Activated naive CD4-positive, alpha-beta T cell treated with Interleukin-2 at 50 U/mL for 16 hours (primary cell): ENCODE measurements at places on chromosomes 5 and 9.

GRCh38 chr9:122263699-122264349 lies 816 bp downstream of the RBM18 start:
- DNase-seq = no peak

GRCh38 chr5:69368458-69369339 lies 621 bp downstream of the AK6 start:
- DNase-seq = peak; percentile 34

DNA sequence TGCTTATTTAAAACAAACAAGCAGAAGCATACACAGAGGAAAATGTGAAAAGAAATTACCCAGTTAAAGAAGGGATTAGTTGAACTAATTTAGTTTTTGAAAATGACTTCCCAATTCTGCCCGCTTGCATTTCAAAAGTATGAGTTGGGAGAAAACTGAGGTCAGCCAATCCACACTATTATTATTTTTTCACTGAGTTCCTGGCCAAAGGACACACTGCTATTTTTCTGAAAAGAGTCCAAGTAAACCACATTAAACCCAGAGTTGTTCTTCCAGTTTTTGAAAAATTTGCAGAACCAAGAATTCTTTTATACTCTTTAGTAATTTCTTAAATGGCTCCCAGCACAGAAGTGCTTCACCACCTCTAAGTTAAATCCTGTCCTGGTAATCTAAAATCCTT lies 7.5 kb downstream of the SMU1 start:
- no peak for DNase-seq

- no peak for DNase-seq
Observed at GRCh38 chr9:23229890-23230317, 596.1 kb downstream of the ELAVL2 start.

- no peak for DNase-seq
Observed at GRCh38 chr5:39794513-39795210, 369.9 kb upstream of the DAB2 start.

DNA sequence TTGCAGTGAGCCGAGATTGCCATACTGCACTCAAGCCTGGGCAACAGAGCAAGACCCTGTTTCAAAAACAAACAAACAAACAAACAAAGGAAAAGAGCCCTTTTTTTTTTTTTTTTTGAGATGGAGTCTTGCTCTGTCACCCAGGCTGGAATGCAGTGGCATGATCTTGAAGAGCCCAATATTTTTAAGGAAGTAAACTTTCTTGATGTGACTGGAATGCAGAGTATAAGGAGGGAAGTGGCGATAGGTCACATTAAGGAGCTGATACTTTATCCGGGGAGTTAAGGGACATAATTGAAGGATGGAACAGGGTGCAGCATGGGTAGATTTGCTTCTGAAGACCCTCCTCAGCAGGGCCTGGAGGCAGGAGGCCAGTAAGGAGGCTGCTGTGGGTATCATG lies 13.0 kb downstream of the NAIF1 start:
- DNase-seq = no peak

- DNase-seq = no peak
Observed at GRCh38 chr9:36214571-36214970, 23.9 kb downstream of the CLTA start.

DNA sequence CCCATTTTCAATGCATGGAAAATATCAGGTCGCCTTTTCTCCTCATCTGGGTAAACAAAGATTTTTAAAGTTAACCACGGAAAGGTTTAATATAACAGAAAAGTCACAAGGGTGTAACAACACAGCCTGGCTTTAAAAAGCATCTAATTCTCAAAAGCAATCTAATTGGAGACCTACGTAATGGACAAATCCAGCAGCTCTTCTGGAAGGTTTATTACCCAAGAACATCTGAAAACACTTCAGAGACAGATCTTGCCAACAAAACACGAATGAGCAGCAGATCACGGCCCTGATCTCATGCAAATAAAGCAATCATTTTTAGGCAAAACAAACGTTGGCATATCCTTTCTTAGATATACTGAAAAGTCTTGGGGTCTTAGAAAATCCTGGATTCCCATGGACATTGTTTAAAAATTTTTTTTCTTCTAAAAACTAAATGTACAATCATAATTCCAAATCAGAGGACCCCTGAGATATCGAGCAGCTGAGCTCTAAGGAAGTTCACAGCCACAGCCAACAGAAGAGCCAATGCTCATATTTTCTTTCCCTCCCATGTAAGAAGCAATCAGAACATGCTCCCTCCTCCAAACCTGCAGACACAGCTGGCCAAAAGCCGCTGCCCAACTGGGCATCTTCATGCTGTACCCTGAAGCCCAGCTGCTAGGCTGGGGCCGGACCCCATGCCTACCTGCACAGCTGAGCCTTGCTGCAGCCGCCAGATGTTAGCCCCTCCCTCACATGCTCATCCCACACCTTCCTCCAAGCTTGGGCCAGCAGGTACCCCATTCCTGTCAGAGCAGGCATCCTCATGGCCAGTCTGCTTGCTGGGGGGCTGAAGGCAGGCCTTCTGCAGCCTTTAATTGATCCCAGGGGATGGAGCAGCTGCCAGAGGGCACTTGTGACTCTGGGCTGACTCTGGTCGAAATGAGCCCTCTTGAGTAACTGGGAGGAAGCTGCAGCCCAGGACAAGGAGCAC lies 11.2 kb downstream of the ANKS6 start:
- DNase-seq = no peak

- DNase-seq = no peak
Observed at GRCh38 chr5:132916086-132916485, 42.6 kb downstream of the LEAP2 start.

GRCh38 chr9:133263557-133263956 lies 11.4 kb downstream of the ABO start:
- no peak for DNase-seq

DNA sequence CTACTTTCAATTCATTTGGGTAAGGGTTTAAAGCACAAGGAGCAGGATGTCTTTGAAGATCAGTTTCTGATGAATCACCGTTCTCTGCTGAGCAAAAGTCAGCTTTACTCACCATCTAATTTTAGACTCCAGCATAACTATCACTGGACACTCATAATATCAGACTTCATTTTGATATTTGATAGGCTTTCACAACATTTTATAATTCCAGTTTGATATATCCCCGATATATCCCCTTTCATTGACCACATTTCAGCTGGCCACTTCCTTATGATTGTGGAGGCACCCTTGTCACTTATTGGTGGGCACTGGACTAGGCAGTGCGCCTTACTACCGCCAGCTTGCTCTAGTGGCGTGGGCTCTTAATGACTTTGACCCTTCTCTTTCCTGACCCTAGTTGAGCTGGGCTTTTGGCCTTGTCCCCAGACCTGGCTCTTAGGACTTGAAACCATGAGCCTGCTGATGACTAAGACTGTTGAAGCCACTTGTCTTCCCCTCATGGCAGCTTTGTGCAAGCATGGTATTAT lies 46.8 kb downstream of the CYSTM1 start:
- no peak for DNase-seq

DNA sequence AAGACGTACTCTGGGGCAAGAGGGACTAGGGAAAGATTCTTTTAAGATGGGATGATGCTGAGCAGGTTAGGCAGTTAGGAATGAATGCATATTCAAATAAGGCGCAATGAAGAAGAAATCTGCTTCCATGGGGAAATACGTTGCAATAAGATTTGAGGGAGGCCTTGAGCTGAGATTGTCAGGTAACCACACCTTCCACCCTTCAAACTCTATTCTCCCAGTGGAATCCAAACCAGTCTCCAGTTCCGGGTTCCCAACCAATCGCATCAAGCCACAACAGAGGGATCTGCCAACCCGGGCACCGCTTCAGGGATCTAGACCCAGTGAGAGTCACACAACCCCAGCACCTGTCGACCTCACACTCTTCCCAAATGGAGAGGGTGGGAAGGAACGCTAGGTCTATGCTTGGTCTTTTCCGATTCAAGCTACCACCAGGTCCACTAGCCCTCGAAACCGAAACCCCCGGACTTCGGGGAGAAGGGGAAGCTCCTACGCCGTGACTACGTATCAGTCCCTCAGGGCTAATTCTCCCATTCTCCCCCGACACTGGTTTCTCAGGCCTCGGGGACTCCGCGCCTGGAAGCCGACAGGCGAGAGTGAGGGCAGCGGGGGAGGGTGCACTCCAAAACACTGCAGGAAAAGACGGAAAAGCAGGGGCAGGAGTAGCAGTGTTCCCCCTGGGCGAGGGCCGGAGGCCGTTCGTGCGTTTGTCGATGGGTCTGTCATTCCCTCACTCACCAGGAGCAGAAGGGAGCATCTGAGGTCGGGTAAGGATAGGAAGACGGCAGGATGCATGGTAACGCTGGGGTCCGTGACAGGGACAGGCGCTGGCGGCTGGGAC lies 534 bp downstream of the ERP44 start:
- DNase-seq = peak; percentile 13

DNA sequence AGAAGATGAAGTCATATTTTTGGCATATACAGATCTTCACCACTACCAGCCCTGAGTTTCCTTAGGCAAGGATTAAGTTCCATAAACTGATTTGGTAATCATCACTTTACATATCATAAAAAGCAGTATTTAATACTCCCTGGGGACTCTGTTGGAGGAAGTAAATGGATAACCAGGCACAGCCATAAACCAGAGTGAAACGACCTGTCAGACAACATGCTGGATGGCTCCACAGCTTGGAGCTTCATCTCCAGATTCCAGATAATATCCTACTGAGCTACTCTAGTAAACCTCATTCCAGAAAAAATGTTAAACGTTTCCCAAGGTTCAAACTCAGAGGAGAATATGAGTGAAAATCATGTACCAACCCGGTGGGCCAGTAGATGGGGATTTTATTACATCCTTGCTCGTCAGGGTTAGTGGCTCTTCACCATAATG lies 109.2 kb downstream of the BASP1 start:
- DNase-seq = no peak

GRCh38 chr5:139023286-139023685 lies 148.2 kb upstream of the LRRTM2 start:
- DNase-seq = no peak
